ENCODE measurements at places on chromosomes 5 and 9.

- peak; percentile 8 for DNase-seq
These were observed 2.5 kb upstream of the TMEM174 start for GRCh38 chr5:73170522-73170921.

- DNase-seq = no peak
These were observed 56.7 kb upstream of the PTCH1 start for GRCh38 chr9:95573463-95573862.

- no peak for DNase-seq
These were observed 48.6 kb downstream of the DUSP1 start for GRCh38 chr5:172722327-172722815.

- no peak for DNase-seq
These were observed 30.4 kb downstream of the AHRR start for GRCh38 chr5:351921-352245.

- no peak for DNase-seq
These were observed 175.9 kb downstream of the KIF4B start for GRCh38 chr5:155189476-155189875.

GRCh38 chr9:112162621-112163413, 12.3 kb downstream of the SUSD1 start:
- DNase-seq = no peak

GRCh38 chr5:78959767-78960166, 25.3 kb downstream of the ARSB start:
- no peak for DNase-seq

DNA sequence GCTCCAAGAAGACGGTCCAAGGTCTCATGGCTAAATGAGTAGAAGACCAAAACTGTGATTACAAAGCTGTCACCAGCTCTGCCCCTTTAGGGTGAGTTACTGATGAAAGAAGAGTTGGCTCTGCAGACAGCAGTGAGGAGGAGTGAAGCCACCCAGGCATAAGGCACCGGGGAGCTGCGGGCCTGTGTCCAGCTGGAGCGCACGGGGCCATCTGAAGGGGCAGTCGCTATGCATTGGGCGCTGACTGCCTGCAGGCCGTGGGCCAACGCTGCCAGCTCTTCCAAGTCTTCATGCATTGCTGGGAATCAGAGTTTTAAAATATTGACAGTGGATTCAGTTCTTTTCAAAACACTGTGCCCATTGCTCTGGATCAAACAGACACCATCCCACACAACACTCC, 70.3 kb downstream of the DAPK1 start:
- no peak for DNase-seq

- no peak for DNase-seq
These were observed 3.8 kb upstream of the NPDC1 start for GRCh38 chr9:137049544-137050449.

DNA sequence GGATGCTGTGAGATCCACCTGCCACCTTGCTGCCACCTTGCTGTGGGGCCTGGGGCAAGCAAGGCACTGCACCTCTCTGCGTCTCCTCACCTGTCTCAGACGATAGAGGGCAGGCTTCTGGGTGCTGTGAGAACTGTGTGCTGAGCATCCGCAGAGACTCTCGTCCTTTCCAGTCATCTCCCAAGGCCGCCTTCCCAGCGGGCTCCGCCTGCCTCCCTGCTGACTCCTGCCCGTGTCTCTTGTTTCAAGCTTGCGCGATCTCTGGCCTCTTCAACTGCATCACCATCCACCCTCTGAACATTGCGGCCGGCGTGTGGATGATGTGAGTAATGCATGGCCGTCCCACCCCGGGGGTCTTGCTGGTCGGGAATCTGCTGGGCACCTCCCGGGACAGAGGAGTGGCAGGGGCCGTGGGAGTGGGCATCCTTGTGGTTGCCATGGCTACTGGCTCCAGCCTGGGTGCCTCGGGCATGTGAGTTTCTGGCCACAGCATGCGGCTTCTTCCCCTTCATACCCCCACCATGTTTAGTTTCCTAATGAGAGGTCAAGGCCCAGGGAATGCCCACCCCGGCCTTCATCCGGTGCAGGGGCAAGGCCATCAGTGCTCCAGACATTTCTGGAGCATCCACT, 3.6 kb downstream of the CACFD1 start:
- no peak for DNase-seq

GRCh38 chr9:6562201-6562600, 83.3 kb downstream of the GLDC start:
- no peak for DNase-seq

GRCh38 chr9:101738566-101739183, at the start of gene GRIN3A:
TSS of gene GRIN3A (minus strand) at chr9:101738647. CDS start at chr9:101737979, 668 bp downstream.
- no peak for DNase-seq

- DNase-seq = no peak
These were observed 5.0 kb upstream of the CAMK2A start for GRCh38 chr5:150294551-150295071.
